ENCODE measurements at places on chromosomes 2 and 18.

- DNase-seq: no peak
Measured at GRCh38 chr2:133421516-133422324, 146.5 kb downstream of the NCKAP5 start.

- no peak for DNase-seq
Measured at GRCh38 chr18:4248686-4249085, 206.4 kb downstream of the DLGAP1 start.

- DNase-seq: no peak
Measured at GRCh38 chr2:218238887-218239286, 21.9 kb downstream of the ARPC2 start.

DNA sequence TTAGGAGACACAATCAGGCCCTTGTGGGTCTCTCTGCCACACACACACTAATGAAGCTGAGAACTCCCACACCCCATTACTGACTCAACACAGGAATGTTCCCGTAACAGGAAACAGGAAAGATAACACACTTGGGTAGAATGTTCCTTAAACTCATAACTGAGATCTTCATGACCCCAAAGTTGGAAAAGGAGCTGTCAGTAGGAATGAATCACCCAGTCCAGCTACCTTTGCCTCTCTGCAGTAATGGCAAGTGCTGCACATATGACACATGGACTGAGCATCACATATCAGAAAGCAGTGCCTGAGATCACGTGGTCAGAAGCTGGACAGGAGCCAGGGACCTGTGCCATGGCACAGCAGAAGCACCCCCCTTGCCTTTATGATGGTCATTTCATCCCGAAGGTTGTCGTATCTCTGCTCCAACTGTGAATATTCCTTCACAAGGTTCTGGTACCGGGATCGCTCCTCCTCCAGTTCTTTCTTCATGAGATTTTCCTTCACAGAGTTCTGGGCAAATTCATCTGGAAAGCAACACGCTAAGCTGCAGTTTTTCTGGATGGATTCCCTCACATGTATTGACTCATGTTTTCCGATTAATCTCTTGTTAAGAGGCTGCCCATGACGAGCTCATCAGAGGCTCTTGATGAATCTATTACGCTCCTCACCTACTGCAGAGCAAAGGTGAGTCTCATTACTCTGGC is 65.4 kb upstream of the ACAA2 start:
- DNase-seq: no peak

DNA sequence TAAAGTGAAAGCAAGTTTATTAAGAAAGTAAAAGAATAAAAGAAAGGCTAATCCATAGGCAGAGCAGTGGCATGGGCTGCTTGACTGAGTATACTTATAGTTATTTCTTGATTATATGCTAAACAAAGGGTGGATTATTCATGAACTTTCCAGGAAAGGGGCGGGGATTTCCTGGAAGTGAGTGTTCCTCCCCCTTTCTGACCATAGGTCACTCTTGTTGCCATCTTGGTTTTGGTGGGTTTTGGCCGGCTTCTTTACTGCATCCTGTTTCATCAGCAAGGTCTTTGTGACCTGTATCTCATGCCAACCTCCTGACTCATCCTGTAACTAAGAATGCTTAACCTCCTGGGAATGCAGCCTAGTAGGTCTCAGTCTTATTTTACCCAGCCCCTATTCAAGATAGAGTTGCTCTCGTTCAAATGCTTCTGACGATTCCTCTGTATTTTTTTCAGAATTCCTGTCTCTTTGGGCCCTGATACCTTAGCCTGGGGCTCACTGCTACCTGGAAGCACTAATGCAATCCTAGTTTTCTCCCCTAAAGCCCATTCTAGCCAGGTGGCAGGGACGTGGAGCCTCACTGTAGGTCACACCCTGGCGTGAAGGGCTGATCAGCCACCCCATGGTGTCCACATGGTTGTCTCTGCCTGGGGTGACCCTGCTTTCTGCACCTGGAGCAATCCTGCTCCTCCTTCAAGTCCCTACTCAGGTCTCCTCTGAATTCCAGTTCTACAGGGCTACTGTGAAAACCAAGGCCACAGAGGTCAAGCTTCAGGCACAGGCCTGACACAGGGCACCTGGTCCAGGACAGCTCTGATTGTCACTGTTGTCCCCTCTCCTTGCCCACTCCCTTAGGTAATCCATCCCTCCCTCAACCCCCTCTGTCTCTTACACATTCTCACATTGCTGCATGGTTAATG is 6.0 kb upstream of the SLC35F6 start:
- peak; percentile 97 for DNase-seq

DNA sequence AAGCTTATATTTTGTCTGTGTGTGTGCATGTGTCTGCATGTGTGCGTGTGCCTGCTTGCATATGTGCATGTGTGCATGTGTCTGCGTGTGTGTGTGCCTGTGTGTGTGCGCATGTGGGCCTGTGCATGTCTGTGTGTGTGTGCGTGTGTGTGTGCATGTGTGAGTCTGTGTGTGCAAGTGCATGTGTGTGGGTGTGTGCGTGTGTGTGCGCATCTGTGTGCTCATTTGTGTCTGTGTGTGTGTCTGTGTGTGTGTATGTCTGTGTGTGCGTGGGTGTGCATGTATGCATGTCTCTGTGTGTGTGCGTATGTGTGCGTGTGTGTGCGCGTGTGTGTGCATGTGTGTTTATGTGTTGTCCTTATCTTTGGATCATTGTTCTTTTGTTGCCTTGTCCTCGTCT is 56.8 kb downstream of the DSC3 start:
- DNase-seq: no peak

GRCh38 chr2:164913640-164914350 is 41.5 kb downstream of the SLC38A11 start:
- DNase-seq: no peak

DNA sequence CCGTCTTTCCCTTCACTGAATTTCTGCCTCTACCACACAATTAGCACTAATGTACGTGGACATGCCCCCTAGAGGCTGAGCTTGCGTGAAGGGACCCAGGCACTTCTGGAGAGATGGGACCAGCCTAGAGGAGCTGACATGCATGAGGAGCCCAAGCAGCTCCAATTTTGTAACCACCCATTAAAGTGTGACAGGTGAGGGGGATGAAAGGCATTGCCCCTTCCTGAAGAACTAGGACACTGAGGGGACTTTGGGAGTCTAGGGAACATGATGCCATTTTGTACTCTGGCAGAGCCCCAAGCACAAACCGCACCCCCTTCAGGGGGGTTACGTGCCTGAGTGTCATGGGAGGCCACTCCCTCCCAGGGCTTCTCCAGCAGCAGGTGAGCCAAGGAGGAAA is 63.6 kb downstream of the HNRNPLL start:
- DNase-seq: no peak

DNA sequence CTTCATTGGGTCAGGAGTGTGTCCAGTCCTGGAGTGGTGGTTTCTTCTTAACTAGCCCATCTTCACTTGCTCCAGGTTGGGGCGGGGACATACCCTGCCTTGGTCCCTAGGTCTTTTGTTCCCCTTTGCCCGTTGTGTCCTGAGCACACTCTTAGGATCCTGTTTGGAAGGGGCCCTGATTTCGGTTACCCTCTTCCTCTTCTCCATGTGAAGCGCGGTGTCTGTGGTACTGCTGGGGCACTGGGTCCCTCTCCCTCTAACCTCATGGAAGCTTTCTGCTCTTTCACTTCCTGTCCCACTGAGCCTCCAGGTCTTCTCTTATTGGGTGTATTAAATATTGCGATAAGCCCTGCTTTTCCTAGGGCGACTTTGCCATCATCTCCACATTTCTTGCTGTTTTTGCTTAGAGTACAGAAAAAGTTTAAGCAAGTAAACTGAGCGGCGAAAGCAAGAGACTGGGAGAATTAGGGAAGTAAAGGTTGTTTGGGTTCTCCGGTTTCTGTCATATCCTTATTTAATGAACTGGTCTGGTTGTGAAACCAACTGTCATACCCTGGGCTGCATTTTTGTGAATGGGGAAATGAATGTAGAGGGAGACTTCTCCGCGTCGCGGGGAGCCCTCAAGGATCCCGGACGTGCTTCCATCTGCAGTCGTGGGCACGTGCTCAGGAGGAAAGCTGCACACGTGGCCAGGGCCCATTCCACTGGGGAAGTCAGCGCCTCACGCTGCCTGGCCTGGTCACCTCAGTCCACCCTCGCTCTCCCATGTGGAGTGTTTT is 73.8 kb upstream of the B3GNT7 start:
- DNase-seq: no peak

- DNase-seq: no peak
Measured at GRCh38 chr2:120973196-120973595, 237.5 kb downstream of the GLI2 start.

GRCh38 chr2:230987137-230988020 is 8.5 kb upstream of the SPATA3 start:
- peak; percentile 16 for DNase-seq

- DNase-seq: no peak
Measured at GRCh38 chr2:25229279-25230197, 61.2 kb upstream of the POMC start.

GRCh38 chr2:230737791-230738226 is 25.2 kb downstream of the CAB39 start:
- DNase-seq: no peak

- no peak for DNase-seq
Measured at GRCh38 chr2:127097471-127097765, 9.5 kb downstream of the BIN1 start.

DNA sequence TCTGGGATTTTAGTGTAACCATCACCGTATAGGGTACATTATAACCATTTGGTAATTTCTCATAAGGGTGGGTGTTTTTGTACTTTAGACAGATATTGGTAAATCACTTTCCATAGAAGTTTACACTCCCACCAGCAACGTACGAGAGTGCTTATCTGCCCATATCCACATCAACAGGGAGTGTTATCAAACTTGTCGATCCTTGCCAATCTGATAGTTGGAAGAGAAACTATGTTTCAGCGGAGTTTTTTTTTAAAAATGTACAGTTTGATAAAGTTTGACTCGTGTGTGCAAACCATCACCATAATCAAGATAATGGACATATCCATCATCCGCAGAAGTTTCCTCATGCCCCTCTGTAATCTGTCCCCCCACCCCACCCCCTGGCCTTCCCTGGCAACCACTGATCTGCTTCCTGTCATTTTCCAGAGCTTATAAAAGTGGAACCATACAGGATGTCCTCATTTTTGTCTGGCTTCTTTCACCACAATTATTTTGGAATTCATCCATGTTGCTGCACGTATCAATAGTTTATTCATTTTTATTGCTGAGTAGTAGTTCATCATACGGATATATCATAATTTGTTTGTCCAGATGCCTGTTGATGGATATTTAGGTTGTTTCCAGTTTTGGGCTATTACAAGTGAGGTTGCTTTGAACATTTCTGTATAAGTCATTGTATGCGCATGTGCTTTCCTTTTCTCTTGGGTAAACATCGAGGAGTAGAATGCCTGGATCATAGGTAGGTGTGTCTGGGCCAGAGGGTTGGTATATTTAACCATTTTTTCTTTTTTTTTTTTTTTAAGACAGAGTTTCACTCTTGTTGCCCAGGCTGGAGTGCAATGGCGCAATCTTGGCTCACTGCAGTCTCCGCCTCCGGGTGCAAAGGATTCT is 18.6 kb downstream of the GLI2 start:
- DNase-seq: no peak

- no peak for DNase-seq
Measured at GRCh38 chr2:215370112-215370965, 58.5 kb downstream of the ATIC start.

GRCh38 chr18:55419947-55420664 is 167.9 kb downstream of the TCF4 start:
- no peak for DNase-seq

DNA sequence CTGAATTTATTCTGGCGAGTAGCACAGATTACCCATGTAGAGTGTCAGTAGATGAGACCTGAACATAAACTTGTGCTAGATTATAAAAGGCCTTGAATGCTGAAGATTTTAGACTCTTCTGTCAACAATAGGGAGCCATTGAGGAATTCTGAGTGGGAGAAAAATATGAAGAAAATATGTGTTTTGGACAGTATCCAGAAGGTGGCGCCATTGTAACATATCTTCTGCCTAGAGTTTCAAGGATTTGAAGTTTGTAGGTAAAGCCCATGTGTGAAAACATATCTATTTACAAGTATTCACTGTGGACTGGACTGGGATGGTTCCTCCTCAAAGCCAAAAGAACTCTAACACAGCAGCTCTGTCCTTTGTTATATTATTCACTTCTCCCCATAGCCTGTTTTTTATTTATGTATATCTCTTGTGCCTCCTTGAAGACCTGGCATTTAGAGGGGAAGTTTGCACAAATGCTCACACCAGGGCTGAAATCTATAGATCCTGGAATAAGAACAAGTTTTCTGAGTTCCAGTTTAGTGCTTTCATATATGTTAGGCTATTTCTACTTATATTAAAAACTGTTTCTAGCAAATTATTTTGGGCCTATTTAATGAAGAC is 124.9 kb downstream of the RDH14 start:
- DNase-seq: peak; percentile 50

- no peak for DNase-seq
Measured at GRCh38 chr2:21812766-21813165, 689.0 kb downstream of the TDRD15 start.

DNA sequence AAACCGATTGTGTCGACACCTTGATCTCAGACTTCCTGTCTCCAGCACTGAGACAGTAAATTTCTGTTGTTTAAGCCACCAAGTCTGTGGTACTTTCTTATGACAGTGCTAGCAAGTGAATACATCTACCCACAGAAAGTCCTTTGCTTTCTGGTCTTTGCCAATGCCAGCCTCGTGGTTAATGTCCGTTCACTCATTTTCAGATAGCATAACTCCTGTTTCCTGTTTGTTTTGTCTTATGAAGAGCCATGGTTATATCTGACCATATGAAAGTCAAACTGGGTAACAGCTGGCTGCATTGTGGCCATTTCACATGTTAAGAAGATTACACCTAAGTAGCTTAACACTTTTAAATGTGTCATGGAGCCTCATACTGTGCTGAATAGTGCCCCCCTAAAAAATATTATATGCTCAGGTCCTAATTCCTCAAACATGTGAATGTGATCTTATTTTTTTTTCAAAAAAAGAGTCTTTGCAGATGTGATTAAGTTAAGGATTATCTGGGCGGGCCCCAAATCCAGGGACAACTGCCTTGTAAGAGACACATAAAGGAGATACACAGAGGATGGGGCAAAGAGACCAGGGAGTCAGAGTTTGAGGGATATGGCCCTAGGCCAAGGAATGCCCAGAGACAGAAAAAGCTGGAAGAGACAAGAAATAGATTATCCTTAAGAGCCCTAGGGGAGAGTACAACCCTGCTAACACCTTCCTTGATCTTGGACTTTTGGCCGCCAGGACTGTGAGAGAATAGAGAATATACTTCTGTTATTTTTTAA is 118.0 kb downstream of the KCNE4 start:
- no peak for DNase-seq

GRCh38 chr2:187989925-187990623 is 301.6 kb upstream of the GULP1 start:
- DNase-seq: no peak

- DNase-seq: no peak
Measured at GRCh38 chr2:59308108-59308507, 1067.0 kb upstream of the FANCL start.

Data from AG09319 (cell line).